T-helper 1 cell (primary cell): ENCODE measurements at places on chromosomes 1 and 21.
A peak's percentile ranks its signal among the peaks of the same experiment; 100 is the strongest.

GRCh38 chr1:170032531-170033280 lies 41.8 kb downstream of the KIFAP3 start:
- no peak for DNase-seq

DNA sequence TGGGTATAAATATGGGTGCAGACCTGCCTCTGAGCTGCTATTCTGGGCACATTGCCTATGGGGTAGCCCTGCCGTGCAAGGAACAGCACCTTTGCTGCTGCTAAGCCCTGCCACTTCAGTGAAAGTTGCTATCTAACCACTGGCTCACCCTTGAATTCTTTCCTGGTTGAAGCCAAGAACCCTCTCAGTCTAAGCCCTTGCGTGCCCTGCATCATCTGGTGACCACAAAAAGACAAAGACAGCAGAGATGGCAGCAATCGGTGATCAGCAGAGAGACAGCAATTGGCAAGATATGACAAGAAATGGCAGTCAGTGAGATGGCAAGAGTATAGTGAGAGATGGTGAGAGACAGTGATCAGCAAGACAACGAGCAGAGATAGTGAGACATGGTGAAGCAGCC lies 418.3 kb downstream of the MATN1 start:
- no peak for DNase-seq

- no peak for DNase-seq
Observed at GRCh38 chr1:5678759-5679158, 313.5 kb downstream of the NPHP4 start.

GRCh38 chr21:37670883-37671282 lies 245.4 kb downstream of the KCNJ6 start:
- no peak for DNase-seq

GRCh38 chr1:155962599-155963211 lies 15.6 kb downstream of the ARHGEF2 start:
- DNase-seq, result no peak

- no peak for DNase-seq
Observed at GRCh38 chr1:8419172-8419571, 101.3 kb downstream of the SLC45A1 start.

GRCh38 chr1:66628926-66629325 lies 95.0 kb downstream of the SGIP1 start:
- no peak for DNase-seq

- no peak for DNase-seq
Observed at GRCh38 chr1:24584171-24584647, 28.3 kb downstream of the NCMAP start.

- DNase-seq, result no peak
Observed at GRCh38 chr1:50976890-50977574, 7.0 kb downstream of the CDKN2C start.

- no peak for DNase-seq
Observed at GRCh38 chr1:239977416-239977815, 114.3 kb upstream of the FMN2 start.

DNA sequence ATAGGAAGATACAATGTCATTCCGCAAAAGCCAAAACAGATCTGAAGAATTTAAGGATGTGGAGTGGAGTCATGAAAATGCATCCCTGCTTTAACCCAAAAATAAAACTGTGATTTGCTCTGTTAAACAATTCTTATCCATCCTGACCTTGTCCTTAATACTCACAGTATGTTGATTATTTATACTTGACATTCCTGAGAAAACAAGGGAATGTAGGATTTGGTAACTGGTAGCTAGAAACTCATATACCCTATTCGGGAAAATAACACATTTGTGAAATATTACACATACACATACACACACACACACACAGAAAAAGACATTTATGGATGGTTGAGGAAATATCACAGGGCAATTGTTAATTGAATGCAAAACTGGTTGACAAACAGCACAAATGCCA lies 80.2 kb downstream of the FMN2 start:
- DNase-seq, result no peak

DNA sequence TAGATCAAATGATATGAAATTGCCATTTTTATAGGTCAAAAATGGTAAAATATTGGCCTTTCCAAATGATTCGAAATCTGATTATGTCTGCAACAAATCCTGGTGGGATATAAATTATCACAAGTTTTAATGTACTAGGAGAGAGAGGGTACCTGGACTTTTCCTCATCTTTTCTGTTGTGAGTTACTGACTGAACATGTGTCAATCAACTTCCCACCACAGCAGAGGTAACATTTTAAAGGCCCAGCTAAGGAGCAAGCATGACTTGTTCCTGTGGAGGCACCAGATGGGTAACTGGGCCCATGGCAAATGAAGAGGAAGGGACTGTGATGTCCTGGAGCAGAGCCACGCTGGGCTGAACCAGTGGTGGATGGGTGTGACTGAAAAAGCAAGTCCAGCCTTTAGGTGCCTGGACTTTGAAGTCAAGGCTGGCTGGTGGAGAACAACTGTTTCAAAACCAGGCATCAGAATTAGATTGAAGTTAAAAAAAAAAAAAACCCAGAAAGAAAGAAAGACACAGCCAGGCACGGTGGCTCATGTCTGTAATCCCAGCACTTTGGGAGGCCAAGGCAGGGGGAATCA lies 6.6 kb downstream of the MR1 start:
- no peak for DNase-seq

DNA sequence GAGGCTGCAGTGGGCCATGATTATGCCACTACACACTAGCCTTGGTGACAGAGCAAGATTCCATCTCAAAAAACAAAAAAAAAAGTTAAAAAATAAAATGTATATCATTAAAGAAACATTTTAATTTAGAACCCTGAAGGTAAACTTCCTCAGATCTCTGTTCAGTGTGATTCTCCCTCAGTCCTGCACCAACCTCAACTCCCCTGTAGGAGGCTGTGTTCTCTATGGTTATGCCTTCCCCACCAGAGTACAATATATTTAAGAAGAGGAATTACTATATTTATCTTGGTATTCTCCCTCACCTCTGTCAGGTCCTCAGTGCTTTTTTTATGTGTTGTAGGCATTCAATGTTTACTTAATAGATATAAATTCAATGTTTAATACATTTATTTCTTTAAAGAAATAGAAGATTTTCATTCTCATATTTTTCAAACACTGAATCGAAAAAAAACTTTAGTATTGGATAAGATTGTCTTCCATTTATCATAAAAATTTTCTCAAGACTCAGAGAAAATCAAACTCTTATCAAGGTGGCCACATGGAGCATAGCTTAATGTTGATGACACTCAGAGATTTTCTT lies 4.8 kb upstream of the LRRC8B start:
- peak; percentile 4 for DNase-seq

GRCh38 chr1:31627930-31628559 lies 10.6 kb downstream of the HCRTR1 start:
- no peak for DNase-seq

GRCh38 chr1:18175530-18176377 lies 68.2 kb downstream of the IGSF21 start:
- DNase-seq, result no peak
